ENCODE measurements at places on chromosomes 7 and 10.

GRCh38 chr7:90536449-90536848 lies 59.7 kb upstream of the CDK14 start:
- no peak for DNase-seq

- no peak for DNase-seq
Measured at GRCh38 chr7:156014808-156015207, 202.5 kb upstream of the SHH start.

DNA sequence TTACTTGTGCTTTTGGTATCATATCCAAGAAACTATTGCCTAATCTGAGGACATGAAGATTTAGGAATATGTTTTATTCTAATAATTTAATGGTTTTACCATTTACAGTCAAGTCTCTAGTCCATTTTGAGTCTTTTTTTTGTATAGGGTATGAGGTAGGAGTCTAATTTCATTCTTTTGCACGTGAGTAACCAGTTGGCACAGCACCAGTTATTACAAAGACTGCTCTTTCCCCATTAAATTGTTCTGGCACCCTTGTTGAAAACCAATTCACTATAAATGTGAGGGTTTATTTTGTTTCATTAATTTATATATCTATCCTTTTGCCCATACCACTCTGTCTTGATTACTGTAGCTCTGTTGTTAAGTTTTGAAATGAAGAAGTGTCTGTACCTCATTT lies 381.6 kb downstream of the SUGCT start:
- DNase-seq, result no peak

- DNase-seq, result no peak
Measured at GRCh38 chr10:70634011-70634410, 31.5 kb upstream of the PRF1 start.

GRCh38 chr10:35578618-35578956 lies 26.6 kb upstream of the GJD4 start:
- DNase-seq, result no peak

GRCh38 chr10:75203724-75204123 lies 6.9 kb upstream of the VDAC2 start:
- DNase-seq, result no peak

DNA sequence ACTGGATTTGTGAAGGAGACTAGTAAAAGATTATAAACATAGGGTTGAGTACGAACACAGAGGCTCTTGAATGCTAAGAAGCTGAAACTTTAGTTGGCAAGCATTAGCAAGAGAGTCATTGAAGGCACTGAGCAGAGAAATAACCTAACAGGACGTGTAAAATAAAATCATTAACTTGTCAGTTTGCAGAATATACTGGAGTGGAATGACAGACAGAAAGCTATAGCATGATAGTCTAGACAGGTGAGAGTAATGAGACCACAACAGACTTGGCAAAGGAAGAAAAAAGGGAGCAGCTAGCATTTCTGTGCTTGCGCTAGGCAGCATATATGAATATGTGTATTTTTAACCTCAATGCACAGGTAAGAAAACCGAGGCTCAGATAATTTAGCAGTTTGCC lies 30.8 kb downstream of the MINDY3 start:
- DNase-seq, result no peak

DNA sequence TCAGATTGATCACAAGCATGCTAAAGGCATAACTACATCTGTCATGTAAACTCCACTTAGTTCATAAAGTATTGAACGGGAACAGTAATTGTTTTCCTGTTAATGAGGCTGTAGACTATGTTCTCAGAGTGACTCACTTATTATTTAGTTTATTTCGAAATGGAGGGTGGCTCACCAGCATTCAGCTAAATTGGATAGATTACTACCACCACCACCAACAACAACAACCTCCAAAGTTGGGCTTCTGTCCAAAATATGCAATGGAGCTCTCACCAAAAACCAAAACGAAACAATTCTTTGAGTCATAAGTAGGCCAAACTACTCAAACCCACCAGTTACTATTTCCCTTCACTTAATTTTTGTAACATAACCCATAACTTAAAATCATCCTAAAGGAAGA lies 127.9 kb upstream of the NRBF2 start:
- DNase-seq, result no peak

- no peak for DNase-seq
Measured at GRCh38 chr10:71213761-71214440, 1.5 kb downstream of the UNC5B start.

DNA sequence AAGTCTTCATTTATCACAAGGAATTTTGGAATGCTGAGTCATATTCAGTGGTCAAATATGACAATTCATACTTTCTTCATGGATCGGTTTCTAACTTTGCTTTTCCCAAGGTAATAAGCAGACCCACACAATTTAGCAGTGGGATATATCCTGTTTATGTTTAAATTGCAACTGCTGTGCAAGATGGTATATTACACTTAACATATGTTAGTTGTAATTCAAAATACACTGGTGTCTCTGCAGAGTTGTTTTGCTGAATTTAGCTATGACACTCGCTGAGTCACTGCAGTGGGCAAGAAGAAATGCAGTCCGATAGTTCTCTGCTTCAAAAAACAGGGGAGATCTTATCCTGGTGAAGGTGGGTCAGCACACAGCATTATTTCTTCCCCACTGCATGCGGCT lies 194.8 kb upstream of the PTN start:
- DNase-seq, result no peak

- no peak for DNase-seq
Measured at GRCh38 chr10:49593998-49594397, 16.1 kb upstream of the SLC18A3 start.

GRCh38 chr7:144824360-144824759 lies 11.5 kb downstream of the TPK1 start:
- DNase-seq, result no peak

- no peak for DNase-seq
Measured at GRCh38 chr7:140593672-140593982, 47.0 kb downstream of the DENND2A start.

- no peak for DNase-seq
Measured at GRCh38 chr7:125423458-125424155, 494.0 kb upstream of the POT1 start.

GRCh38 chr10:19749185-19749729 lies 67.0 kb upstream of the PLXDC2 start:
- no peak for DNase-seq

Data from activated CD8-positive, alpha-beta memory T cell treated with anti-CD3 and anti-CD28 coated beads for 1 hour (primary cell).